IgD-negative memory B cell (primary cell): ENCODE measurements at places on chromosomes 6 and 20. TPM values are rescaled to one million over a fixed set of nuclear protein-coding genes. Genes with fewer than 3 reads are reported as not detected.

GRM1 gene
- not detected for polyA plus RNA-seq

MRS2 gene
- polyA plus RNA-seq, result 25.0 TPM

PROCR gene
- polyA plus RNA-seq, result not detected

PLA2G7 gene
- not detected for polyA plus RNA-seq

LRFN2 gene
- polyA plus RNA-seq, result not detected

NPEPL1 gene
- 6.9 TPM for polyA plus RNA-seq

CDC25B gene
- 20.0 TPM for polyA plus RNA-seq

PTPN1 gene
- 73.8 TPM for polyA plus RNA-seq

METTL24 gene
- not detected for polyA plus RNA-seq

SMIM13 gene
- 1.9 TPM for polyA plus RNA-seq

TP53TG5 gene
- polyA plus RNA-seq, result not detected

C6orf52 gene
- 1.1 TPM for polyA plus RNA-seq

PPIL6 gene
- 1.1 TPM for polyA plus RNA-seq

FIG4 gene
- polyA plus RNA-seq, result 45.2 TPM

CDS2 gene
- 42.3 TPM for polyA plus RNA-seq

PBOV1 gene
- not detected for polyA plus RNA-seq

PRPH2 gene
- polyA plus RNA-seq, result not detected

BPIFB2 gene
- polyA plus RNA-seq, result not detected

PRRT1 gene
- polyA plus RNA-seq, result not detected

MOXD1 gene
- polyA plus RNA-seq, result 9.0 TPM

MTFR2 gene
- polyA plus RNA-seq, result 1.5 TPM

NCOA6 gene
- polyA plus RNA-seq, result 10.8 TPM

GPR31 gene
- polyA plus RNA-seq, result not detected

C20orf141 gene
- not detected for polyA plus RNA-seq

PPP2R5D gene
- 17.5 TPM for polyA plus RNA-seq
